Left cardiac atrium (tissue), 4 donors: ENCODE measurements at places on chromosomes 2 and 18. TPM values are rescaled to one million over a fixed set of nuclear protein-coding genes. Genes with fewer than 3 reads are reported as not detected.

The ANKRD30BL gene
- total RNA-seq = not detected

The TTN gene
- 1,612 TPM for total RNA-seq

The NT5C1B gene
- total RNA-seq = not detected

The GREB1L gene
- total RNA-seq = 12.0 TPM

The UNC50 gene
- total RNA-seq = 28.3 TPM

The AQP12A gene
- not detected for total RNA-seq

The KCNJ3 gene
- 27.5 TPM for total RNA-seq

The DCDC2C gene
- total RNA-seq = not detected

The MC4R gene
- total RNA-seq = not detected

The CCDC121 gene
- total RNA-seq = 3.6 TPM

The ARHGAP15 gene
- 7.2 TPM for total RNA-seq

The DPY30 gene
- 37.3 TPM for total RNA-seq

The FER1L5 gene
- total RNA-seq = 0.06 TPM

The SP140 gene
- total RNA-seq = 0.99 TPM

The NAT8 gene
- total RNA-seq = not detected

The TBC1D8 gene
- 33.4 TPM for total RNA-seq

The ZNF385B gene
- total RNA-seq = 36.7 TPM

The DPYSL5 gene
- not detected for total RNA-seq

The CAPN13 gene
- total RNA-seq = not detected

The ZNF892 gene
- total RNA-seq = 2.9 TPM

The GLI2 gene
- 3.9 TPM for total RNA-seq

The C1GALT1C1L gene
- total RNA-seq = 2.8 TPM

The ANKRD29 gene
- 4.7 TPM for total RNA-seq

The INO80B gene
- 22.1 TPM for total RNA-seq

The ZSWIM2 gene
- total RNA-seq = not detected

The HOXD12 gene
- not detected for total RNA-seq

The SMYD1 gene
- total RNA-seq = 138 TPM

The BCL11A gene
- total RNA-seq = 4.7 TPM

The DCAF17 gene
- 6.0 TPM for total RNA-seq

The TLX2 gene
- total RNA-seq = not detected

The SELENOI gene
- 13.5 TPM for total RNA-seq

The L3MBTL4 gene
- total RNA-seq = 15.1 TPM

The GCG gene
- not detected for total RNA-seq
